ENCODE measurements at places on chromosomes 4 and X. TPM values are rescaled to one million over a fixed set of nuclear protein-coding genes. Genes with fewer than 3 reads are reported as not detected.

GRCh38 chr4:123406872-123407271 lies 10.3 kb downstream of the SPRY1 start:
- no peak overlapping the region for H3K27ac ChIP-seq
- DNase-seq = no peak
- H3K4me3 ChIP-seq = no peak overlapping the region
- H3K36me3 ChIP-seq = peaks cover 33% of the 10 kb centered on the region

GRCh38 chr4:174882317-174882992 lies 35.7 kb upstream of the ADAM29 start:
- no peaks in the 10 kb centered on the region for H3K4me1 ChIP-seq
- H3K4me3 ChIP-seq = no peak overlapping the region
- H3K27me3 ChIP-seq = no peaks in the 10 kb centered on the region
- H3K27ac ChIP-seq = no peak overlapping the region
- H3K36me3 ChIP-seq = no peaks in the 10 kb centered on the region

GRCh38 chrX:36575670-36576069 lies 432.5 kb upstream of the FAM47C start:
- H3K27ac ChIP-seq = no peak overlapping the region
- H3K36me3 ChIP-seq = no peaks in the 10 kb centered on the region
- peaks cover 10% of the 10 kb centered on the region for H3K4me1 ChIP-seq
- H3K4me3 ChIP-seq = no peak overlapping the region

GRCh38 chr4:183284965-183285364 lies 35.1 kb downstream of the CLDN22 start:
- H3K27ac ChIP-seq = no peak overlapping the region
- no peaks in the 10 kb centered on the region for H3K27me3 ChIP-seq
- no peak for DNase-seq
- no peak overlapping the region for H3K4me3 ChIP-seq
- peaks cover 56% of the 10 kb centered on the region for H3K4me1 ChIP-seq

- no peaks in the 10 kb centered on the region for H3K4me1 ChIP-seq
- DNase-seq = no peak
- H3K27me3 ChIP-seq = no peaks in the 10 kb centered on the region
- no peak overlapping the region for H3K27ac ChIP-seq
- no peaks in the 10 kb centered on the region for H3K36me3 ChIP-seq
These were observed 205.1 kb upstream of the UGT8 start for GRCh38 chr4:114393295-114394038.

DNA sequence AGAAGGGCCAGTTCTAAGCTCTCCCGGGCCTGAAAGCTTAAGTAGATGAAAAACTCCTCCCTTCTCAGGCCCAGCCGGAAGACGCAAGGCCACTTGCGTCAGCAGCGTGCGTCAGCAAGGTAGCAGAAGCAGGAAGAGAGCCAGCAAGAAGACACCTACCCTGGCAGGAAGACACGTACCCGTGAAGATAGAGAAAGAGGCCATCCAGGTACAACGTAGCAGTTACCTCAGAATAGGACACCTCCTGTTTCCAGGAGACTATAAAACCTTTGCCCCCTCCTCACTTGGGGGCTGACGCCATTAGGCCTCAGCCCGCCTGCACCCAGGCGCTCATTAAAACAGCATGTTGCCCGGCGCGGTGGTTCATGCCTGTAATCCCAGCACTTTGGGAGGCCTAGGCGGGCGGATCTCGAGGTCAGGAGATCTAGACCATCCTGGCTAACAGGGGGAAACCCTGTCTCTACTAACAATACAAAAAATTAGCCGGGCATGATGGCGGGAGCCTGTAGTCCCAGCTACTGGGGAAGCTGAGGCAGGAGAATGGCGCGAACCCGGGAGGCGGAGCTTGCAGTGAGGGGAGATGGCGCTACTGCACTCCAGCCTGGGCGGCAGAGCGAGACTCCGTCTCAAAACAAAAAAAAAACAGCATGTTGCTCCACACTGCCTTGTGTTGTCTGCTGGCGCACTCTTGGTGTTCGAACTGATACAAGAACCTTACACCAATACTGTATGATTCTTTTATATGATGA lies 242.7 kb upstream of the NWD2 start:
- H3K36me3 ChIP-seq = no peaks in the 10 kb centered on the region
- no peak for DNase-seq
- H3K27ac ChIP-seq = no peak overlapping the region
- no peaks in the 10 kb centered on the region for H3K27me3 ChIP-seq
- no peak overlapping the region for H3K4me3 ChIP-seq
- no peaks in the 10 kb centered on the region for H3K4me1 ChIP-seq

- H3K4me3 ChIP-seq = peak overlapping the region; percentile 84
- H3K4me1 ChIP-seq = peaks cover 45% of the 10 kb centered on the region
- no peaks in the 10 kb centered on the region for H3K27me3 ChIP-seq
- H3K27ac ChIP-seq = peak overlapping the region; percentile 97
- no peak for DNase-seq
These were observed 46.0 kb downstream of the UGT2A3 start for GRCh38 chr4:68905598-68905938.

DNA sequence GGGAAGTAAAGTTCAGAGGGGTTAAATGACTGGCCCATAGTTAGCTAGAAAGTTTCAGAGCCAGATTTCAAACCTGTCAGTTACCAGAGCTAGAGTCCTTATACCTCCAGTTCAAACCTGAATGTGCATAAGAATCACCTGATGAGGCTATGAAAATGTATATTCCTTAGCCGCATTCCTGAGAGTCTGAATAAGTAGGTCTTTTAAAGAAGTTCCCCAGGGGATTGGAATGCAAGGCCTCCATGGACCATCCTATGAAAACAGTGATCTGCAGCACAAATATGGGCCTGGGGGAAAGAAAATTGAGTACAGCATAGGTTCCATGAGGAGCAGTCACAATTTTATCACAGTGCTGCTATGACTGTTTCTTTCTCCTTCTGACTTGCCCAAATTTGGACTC lies 263.9 kb upstream of the CXorf66 start:
- no peak overlapping the region for H3K4me3 ChIP-seq
- no peaks in the 10 kb centered on the region for H3K4me1 ChIP-seq
- no peak overlapping the region for H3K27ac ChIP-seq
- H3K27me3 ChIP-seq = no peaks in the 10 kb centered on the region
- no peaks in the 10 kb centered on the region for H3K36me3 ChIP-seq

ADGRA3 gene
- total RNA-seq = 63.2 TPM

DNA sequence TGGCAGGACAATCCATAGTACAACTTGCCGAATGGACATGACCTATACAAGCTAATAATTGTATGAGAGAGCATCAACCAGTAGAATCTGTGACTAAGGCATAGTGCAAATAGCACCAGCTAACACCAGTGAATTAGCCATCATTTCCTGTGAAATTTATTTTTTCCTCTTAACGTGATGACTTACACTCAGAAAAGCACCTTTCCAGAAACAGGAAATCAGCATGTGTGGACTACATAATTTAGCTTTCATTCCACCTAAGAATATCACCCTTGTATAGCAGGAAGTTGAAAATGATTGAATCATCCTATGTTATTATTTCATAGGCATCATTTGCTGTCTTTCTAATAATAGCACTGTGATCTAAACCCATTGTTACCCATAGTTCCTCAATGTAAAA lies 1393.4 kb upstream of the PCDH7 start:
- no peaks in the 10 kb centered on the region for H3K27me3 ChIP-seq
- DNase-seq = no peak
- H3K4me3 ChIP-seq = no peak overlapping the region
- H3K4me1 ChIP-seq = no peaks in the 10 kb centered on the region

ABLIM2 gene
- 1.0 TPM for total RNA-seq

DNA sequence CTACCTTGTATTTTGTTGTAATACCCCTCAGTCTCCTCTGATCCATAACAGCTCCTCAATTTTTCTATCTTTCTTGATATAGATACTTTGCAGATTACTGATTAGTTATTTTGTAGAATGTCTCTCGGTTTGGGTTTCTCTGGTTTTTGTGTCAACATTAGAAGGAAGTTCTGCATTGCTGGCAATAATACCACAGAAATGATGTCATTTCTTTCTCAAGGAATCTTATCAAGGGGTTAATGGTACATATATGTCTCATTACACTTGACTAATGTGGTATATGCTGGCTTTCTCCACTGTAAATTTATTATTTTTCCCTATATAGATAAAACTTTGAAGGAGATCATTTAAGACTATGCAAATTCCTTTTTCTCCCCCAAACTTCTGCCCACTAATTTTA lies 183.6 kb upstream of the DKK2 start:
- H3K4me1 ChIP-seq = no peaks in the 10 kb centered on the region
- H3K36me3 ChIP-seq = no peaks in the 10 kb centered on the region
- no peak overlapping the region for H3K4me3 ChIP-seq
- no peak overlapping the region for H3K27ac ChIP-seq

QRFPR gene
- total RNA-seq = 1.0 TPM

- H3K27me3 ChIP-seq = peaks cover 43% of the 10 kb centered on the region
- no peak within 1 kb of the TSS for H3K27ac ChIP-seq
- no peaks in the 10 kb centered on the region for H3K36me3 ChIP-seq
- H3K4me3 ChIP-seq = no peak within 1 kb of the TSS
These were observed at the start of gene CT55 for GRCh38 chrX:135170877-135171519. TSS of gene CT55 (minus strand) at chrX:135171398. CDS start at chrX:135171171, 227 bp downstream.

- H3K4me1 ChIP-seq = no peaks in the 10 kb centered on the region
- H3K27me3 ChIP-seq = no peaks in the 10 kb centered on the region
- H3K4me3 ChIP-seq = no peak overlapping the region
- no peaks in the 10 kb centered on the region for H3K36me3 ChIP-seq
These were observed 79.9 kb downstream of the TRPC5OS start for GRCh38 chrX:111955901-111956300.

DNA sequence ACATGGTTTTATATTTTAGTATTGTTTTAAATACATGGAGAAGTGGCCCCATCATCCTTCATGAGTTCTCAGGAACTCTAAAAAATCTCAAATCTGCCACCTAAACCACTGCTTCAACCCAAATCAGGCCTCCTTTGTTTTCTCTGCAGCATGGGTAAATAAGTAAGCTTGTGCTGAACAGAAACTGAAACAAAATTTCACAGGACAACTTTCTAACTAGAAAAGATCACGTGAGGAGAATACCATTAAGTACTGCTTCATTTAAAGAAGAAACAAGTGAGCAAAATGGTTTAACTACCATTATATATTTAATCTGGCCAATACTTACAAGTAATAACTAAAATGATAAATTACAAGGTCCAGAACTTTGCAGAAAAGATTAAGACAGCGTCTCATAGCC lies 2.5 kb downstream of the ARAP2 start:
- H3K27me3 ChIP-seq = no peaks in the 10 kb centered on the region
- DNase-seq = no peak
- no peaks in the 10 kb centered on the region for H3K4me1 ChIP-seq
- peak overlapping the region; percentile 41 for H3K27ac ChIP-seq
- peak overlapping the region; percentile 76 for H3K4me3 ChIP-seq

ADAM29 gene
- not detected for total RNA-seq

DNA sequence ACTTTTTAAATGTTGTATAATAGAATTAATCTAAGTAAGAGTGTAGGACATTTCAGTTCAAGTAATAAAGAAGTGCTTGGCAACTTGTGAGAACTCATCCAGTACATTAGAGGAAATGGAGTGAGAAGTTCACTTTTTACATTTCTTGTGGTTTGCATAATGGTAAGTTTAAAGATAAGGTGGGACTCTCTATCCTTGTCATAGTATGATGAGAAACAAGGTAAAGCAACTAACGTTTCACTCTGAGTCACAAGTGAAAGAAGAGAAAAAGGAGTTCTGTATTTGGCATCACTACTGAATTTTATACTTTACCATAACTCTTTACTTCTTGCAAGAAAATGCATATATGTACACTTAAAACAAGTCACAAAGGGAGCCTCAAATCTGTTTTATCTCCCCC lies 219.4 kb downstream of the SLC4A4 start:
- H3K4me1 ChIP-seq = peaks cover 9% of the 10 kb centered on the region
- H3K4me3 ChIP-seq = no peak overlapping the region
- H3K27me3 ChIP-seq = no peaks in the 10 kb centered on the region
- no peak for DNase-seq

DNA sequence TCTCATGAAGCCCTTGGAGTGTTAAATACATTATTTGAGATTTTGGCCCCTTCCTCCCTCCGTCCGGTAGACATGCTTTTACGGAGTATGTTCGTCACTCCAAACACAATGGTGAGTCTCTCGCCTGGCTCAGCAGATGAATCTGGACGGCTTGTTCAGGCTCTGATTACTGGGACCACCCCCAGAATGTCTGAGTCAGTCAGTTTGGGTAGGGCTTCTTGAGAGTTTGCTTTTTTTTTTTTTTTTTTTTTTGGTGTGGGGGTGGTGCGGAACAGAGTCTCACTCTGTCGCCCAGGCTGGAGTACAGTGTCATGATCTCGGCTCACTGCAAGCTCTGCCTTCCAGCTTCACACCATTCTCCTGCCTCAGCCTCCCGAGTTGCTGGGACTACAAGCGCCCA lies 62.4 kb upstream of the MSANTD1 start:
- no peak overlapping the region for H3K27ac ChIP-seq
- peaks cover 8% of the 10 kb centered on the region for H3K36me3 ChIP-seq
- no peaks in the 10 kb centered on the region for H3K4me1 ChIP-seq
- H3K27me3 ChIP-seq = no peaks in the 10 kb centered on the region

CCDC158 gene
- total RNA-seq = not detected

MBNL3 gene
- total RNA-seq = 18.9 TPM

SUPT20HL2 gene
- total RNA-seq = not detected

- no peak overlapping the region for H3K4me3 ChIP-seq
- no peaks in the 10 kb centered on the region for H3K4me1 ChIP-seq
- no peaks in the 10 kb centered on the region for H3K27me3 ChIP-seq
- no peak for DNase-seq
These were observed 9.0 kb downstream of the DOCK11 start for GRCh38 chrX:118504581-118504980.

Data from Calu3 (cell line).